Mucosa of gallbladder (tissue), 1 donor: ENCODE measurements at places on chromosomes 13 and 19. TPM values are rescaled to one million over a fixed set of nuclear protein-coding genes. Genes with fewer than 3 reads are reported as not detected.

DNA sequence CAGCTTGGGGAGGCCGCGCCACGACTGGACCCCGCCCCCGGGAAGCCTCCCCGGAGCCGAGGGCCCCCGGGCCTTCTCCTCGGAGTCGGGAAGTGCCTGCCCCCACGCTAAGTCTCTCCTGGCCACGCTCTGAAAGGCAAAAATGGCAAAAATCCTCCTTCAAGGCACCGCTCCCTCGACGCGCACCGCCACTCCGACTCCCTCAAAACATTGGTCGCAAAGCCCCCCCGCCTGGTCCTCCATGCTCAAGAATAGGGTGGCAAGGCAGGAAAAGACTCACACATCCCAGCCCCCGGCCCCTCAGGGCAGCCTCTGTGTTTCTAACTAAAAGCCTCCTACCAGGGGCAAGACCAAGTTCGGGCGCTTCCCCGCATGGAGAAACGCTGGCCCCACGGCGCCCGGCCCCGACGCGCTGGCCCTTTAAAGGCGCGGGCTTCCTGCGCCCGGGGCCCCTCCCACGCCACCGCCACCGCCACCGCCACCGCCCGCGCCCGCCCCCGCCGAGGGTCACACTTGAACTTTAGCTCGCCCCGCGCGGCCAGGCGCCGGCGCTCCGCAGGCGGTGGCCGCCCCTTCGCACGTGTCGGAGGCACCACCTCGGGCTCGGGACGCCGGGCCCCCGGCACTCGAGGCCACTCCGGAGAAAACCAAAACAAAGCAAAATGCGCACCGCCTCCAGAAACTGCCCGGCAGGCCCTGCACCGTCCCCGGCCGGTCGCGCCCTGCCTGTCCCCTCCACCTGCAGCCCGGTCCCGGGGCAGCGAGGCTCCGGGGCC lies 1.9 kb downstream of the FOXO1 start:
- DNase-seq = peak; percentile 72

GRCh38 chr19:18156841-18157464 lies 4.0 kb downstream of the PIK3R2 start:
- DNase-seq = peak; percentile 88

DNA sequence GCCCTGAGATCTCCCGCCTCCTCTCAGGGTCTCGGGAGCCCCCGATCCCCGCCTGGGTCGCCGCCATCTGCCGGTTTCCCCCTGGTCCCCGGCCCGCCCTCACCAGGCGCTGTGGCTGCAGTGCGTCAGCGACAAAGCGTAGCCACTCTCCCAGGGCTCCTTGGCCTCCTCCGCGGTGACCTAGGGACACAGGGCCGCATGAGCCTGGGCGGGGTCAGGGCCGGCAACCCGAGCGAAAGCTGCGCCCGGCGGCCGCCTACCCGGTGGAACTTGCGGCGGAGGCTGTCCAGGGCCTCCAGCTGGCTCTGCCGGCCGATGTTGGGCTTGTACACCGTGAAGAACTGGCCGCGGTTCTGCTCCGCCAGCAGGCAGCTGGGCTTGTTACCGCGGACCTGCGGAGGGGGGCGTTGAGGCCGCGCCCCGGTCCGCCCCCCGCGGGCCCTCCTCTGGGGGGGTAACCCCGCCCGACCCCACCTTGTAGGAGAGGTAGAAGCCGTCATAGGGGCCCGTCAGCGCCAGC lies 5.3 kb downstream of the GPX4 start:
- no peak for DNase-seq

GRCh38 chr13:24624363-24624762 lies 55.8 kb upstream of the ATP12A start:
- no peak for DNase-seq

DNA sequence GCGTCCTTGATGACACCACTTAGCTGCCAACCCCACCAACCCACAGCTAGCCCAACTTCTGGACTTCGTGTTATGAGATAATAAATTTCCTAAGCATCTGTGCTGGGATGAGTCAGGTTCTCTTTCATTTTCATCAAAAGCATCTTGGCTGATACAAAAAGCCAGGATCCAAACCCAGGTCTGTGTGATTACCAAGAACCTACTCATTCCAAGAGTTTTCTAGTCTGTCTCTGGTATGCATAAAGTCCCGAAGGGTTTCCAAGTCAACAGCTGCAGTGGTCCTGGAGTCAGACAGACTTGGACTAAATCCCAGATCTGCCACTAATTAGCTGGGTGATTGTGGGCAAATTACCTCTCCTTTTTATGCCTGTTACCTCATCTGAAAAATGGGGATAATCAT lies 55.5 kb upstream of the SERP2 start:
- no peak for DNase-seq

The KLK15 gene
- total RNA-seq = not detected

The VSTM2B gene
- total RNA-seq = 0.17 TPM
